Iris pigment epithelial cell (primary cell): ENCODE measurements at places on chromosomes 4 and X.
A peak's percentile ranks its signal among the peaks of the same experiment; 100 is the strongest.

- DNase-seq = peak; percentile 93
Measured at GRCh38 chr4:26032630-26033317, 118.8 kb downstream of the SMIM20 start.

GRCh38 chr4:182699795-182700194 lies 217.4 kb downstream of the DCTD start:
- DNase-seq = no peak

DNA sequence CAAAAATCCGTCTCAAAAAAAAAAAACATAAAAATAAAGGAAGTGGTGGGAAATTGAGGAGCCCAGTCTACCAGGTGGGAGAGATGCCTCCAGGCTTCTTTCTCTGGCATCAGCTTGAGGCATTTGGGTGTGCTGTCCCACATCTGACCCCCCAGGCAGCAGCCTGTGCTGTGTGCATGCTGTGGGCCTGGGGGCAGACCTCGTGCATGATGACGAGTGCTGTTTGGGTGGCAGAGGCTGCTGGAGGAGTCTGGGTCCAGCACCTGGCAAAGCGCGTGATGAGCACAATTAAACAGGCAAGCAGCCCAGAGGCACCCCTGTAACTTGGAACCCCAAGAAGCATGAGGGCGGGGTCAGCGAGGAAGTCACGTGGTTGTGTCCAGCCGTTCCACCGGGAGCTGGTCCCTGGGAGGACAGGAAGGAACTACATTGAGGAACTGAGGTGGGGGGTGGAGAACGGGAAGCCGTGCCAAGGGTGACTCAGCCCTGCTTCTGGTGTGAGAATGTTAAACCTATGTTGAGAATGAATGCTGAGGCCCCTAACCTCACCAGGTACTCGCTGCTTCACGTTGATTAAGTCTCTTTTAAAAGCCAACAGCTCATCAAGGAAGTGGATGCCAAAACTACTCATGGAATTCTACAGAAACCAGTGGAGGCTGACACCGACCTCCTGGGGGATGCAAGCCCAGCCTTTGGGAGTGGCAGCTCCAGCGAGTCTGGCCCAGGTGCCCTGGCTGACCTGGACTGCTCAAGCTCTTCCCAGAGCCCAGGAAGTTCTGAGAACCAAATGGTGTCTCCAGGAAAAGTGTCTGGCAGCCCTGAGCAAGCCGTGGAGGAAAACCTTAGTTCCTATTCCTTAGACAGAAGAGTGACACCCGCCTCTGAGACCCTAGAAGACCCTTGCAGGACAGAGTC lies 6.1 kb downstream of the TACC3 start:
- peak; percentile 84 for DNase-seq

GRCh38 chr4:7095611-7096155 lies 27.8 kb upstream of the GRPEL1 start:
- no peak for DNase-seq

GRCh38 chr4:75232546-75232945 lies 281.7 kb downstream of the RCHY1 start:
- no peak for DNase-seq

GRCh38 chrX:10064736-10065135 lies 92.0 kb upstream of the CLCN4 start:
- no peak for DNase-seq

GRCh38 chr4:15695240-15695699 lies 7.6 kb upstream of the BST1 start:
- DNase-seq = peak; percentile 90

DNA sequence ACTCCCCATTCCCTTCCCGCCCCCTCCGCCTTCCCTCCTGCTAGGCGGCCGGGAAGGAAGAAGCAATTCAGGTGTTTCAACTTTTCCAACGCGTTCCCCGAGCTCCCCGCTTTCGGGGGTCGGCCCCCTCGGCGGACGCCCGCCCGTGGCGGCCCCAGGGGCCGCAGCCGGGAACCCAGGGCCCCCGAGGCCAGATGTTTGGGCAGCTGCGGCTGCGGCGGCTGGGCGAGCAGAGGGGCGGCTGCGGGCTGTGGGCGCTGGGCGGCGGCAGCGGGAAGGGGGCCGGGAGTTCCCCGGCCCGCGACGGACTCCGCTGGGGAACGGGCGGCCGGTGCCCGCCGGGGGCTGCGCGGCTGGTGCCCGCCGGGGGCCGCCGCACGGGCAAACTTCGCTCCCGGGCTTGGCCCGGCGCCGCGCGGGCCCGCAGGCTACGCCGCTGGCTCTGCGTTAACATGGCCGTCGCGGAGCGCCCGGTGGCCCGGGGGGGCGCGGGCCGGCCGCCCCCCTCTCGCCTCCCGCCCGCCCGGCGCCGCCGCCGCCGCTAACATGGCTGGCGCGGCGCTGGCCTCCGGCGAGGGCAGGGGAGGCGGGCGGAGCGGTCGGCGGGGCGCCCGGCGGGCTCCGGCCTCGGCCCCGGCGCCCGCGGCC lies 510 bp downstream of the HMGB3 start:
- DNase-seq = no peak

DNA sequence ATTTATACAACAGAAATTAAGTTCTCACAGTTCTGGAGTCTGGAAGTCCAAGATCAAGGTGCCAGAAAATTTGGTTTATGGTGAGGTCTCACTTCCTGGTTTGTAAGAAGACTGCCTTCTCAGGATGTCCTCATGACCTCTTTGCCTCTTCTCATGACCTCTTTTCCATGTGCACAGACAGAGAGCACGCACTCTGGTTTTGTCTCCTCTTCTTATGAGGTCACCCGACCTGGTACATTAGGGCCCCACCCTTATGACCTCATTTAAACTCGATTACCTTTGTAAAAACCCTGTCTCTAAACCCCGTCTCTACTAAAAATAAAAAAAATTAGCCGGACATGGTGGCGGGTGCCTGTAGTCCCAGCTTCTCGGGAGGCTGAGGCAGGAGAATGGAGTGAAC lies 155.9 kb downstream of the KIT start:
- no peak for DNase-seq

DNA sequence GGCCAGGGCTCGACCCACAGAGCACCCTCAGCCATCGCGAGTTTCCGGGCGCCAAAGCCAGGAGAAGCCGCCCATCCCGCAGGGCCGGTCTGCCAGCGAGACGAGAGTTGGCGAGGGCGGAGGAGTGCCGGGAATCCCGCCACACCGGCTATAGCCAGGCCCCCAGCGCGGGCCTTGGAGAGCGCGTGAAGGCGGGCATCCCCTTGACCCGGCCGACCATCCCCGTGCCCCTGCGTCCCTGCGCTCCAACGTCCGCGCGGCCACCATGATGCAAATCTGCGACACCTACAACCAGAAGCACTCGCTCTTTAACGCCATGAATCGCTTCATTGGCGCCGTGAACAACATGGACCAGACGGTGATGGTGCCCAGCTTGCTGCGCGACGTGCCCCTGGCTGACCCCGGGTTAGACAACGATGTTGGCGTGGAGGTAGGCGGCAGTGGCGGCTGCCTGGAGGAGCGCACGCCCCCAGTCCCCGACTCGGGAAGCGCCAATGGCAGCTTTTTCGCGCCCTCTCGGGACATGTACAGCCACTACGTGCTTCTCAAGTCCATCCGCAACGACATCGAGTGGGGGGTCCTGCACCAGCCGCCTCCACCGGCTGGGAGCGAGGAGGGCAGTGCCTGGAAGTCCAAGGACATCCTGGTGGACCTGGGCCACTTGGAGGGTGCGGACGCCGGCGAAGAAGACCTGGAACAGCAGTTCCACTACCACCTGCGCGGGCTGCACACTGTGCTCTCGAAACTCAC lies 3.6 kb downstream of the MID1IP1 start:
- DNase-seq = peak; percentile 36

DNA sequence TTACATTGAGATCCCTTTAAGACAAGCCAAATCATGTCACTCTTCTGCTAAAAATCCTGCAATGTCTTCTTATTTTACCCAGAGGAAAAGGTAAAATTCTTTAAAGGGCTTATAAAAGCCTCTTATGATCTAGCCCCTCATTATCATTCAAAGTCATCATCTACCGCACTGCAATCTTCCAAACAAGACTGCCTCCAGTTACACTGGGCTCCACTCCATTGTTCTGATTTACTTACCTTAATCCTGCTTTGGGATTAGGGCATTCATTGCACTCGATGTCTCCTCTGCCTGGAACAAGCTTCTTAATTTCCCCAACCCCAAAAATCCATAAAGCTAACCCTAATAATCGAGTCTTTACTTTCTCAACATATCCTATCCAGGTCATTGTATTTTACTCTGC lies 269.1 kb downstream of the PCDH18 start:
- no peak for DNase-seq

DNA sequence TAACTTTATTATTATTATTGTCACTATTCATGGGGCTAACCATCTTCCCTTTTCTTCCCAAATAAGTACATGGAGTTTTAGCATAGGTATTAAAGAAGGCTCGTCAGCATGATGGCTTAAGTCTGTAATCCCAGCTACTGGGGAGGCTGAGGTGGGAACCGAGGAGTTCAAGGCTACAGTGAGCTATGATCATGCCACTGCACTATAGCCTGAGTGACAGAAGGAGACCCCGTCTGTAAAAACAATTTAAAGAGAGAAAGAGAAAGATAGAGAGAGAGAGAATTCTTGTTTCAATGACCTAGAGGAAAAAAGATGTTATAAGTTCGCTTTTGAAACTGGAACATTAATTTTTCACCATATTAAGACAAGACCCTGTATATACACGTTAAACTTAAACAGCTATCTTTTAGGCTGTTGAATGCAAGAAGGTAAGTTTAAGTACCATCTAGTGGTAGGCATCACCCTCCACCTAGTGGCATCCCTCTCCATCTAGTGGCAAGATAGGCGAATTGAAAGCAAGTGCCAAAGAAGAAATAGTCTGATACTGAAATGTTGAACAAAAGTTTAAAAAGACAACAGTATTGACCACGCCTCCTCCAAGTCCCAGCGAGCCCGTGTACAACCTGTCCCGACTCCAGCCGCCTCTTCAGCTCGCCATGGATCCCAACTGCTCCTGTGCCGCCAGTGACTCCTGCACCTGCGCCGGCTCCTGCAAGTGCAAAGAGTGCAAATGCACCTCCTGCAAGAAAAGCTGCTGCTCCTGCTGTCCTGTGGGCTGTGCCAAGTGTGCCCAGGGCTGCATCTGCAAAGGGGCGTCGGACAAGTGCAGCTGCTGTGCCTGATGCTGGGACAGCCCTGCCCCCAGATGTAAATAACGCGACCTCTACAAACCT lies 26.0 kb upstream of the YTHDC1 start:
- peak; percentile 59 for DNase-seq

DNA sequence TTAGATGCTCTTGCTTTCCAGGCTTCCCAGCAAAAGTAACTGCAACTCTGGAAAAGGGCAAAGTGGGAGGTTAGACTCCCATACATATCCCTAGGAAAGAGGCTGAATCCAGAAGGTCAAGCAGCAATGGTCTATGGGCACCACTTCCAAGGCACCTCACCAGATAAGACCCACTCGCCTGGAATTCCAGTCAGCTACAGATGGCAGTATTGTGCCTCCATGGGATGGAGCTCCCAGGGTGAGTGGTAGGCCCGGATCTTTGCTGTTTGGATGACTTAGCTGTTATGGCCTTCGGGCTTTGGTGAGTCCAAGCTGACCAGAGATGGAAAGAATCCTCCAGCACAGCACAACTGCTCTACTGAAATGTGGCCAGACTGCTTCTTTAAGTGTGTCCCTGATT lies 688.0 kb downstream of the PCDH19 start:
- DNase-seq = no peak

DNA sequence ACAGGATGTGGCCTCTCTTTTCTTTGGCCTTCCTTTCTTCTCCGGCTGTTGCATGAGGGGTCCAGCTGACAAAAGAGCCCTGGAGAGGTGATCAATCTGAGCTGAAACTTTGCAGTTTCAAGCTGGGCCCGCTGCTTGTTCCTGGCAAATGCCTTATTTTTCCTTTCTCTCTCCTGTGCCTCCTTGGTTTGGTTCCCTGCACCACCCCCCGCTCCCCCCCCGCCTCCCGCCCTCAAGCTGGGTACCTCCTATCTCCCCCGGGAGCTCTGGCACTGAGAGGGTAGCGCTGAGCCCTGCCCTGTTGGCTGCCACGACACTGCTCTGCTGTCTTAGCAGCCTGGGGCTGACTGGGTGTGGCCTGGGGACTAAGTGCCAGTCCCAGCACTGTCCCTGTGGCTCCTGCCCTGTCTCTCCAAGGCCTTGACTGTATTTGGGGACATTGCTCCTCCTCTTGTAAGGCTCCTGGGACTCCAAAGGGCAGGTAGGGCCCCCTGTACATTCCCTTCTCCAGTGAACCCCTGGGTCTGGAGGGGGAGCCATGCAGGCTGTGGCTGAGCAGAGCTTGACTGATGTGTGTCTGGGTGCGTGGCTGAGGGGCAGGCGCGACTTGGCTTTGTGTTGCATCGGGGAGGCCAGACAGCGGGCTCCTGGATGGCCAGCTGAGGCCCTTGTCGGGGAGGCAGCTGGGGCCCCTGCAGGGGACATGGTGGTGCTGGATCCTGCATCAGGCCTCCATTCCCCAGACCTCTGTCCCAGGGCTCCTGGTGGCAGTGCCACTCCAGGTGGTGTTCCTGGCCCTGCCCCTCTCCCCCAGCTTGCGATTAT lies 1.1 kb downstream of the PLXNA3 start:
- DNase-seq = no peak

DNA sequence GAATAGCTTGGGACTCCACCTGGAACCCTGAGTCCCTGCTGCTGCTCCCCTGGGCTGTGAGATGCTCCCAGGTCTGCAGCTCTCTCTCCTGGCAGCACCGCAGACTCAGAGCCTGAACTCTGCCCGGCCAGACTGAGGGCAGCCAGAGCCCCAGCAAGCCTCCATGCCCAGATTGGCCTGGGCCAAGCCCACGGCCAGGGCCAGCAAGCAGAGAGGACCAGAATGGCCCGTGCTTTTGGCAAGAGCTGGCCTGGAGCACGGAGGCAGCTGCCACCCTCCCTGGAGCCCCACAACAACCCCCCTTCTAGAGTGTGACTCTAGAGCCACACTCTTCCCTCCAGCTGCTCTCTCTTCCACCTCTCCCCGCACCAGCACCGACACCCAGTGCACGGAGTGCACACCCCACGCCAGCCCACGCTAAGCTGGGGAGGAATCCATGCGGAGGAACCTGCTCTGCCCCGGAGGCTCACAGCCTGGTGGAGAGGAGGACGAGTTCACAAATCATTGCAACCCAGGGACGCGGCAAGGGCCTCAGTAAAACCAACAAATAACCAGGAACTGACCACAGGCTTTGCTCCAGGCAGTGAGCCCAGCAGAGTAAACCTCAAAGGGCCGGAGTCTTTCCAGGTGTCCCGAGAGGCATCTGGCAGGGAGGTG lies 110.3 kb downstream of the HMX1 start:
- DNase-seq = no peak

DNA sequence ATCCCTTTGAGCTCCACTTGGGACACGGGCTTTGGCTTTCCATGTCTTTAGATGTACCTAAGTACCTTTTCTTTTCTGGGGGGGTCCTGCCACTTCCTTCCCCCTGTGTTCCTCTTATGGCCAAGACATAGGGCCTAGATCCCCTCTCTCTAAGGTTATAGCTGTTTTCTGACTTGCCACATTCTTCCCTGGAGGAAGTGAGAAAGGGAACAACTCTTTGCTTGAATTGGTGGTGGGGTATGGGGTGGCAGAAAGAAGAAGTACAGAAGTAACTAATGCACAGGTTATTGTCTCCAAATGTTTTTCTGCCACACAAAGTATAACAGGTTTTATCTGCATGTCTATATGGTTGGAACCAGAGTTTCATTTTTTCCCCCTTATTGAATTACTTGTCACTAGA lies 29.7 kb upstream of the DIPK2B start:
- no peak for DNase-seq

- DNase-seq = no peak
Measured at GRCh38 chrX:9418262-9418661, 46.6 kb upstream of the TBL1X start.

- DNase-seq = peak; percentile 62
Measured at GRCh38 chr4:71130827-71131603, 137.6 kb downstream of the DCK start.

GRCh38 chr4:186347743-186348142 lies 81.8 kb downstream of the F11 start:
- no peak for DNase-seq
